ENCODE measurements at places on chromosomes 11 and 22. TPM values are rescaled to one million over a fixed set of nuclear protein-coding genes. Genes with fewer than 3 reads are reported as not detected.

Gene TRIM6
- total RNA-seq = 2.1 TPM

Gene ESAM
- total RNA-seq = 22.0 TPM

Gene RPS13
- total RNA-seq = 703 TPM

Gene DCHS1
- total RNA-seq = 25.1 TPM

Gene FBLN1
- 427 TPM for total RNA-seq

Gene SLC37A2
- total RNA-seq = 7.8 TPM

Gene PHOX2A
- total RNA-seq = 0.14 TPM

Gene FLRT1
- total RNA-seq = 3.8 TPM

Gene APOL3
- total RNA-seq = 20.9 TPM

Gene RFPL1
- not detected for total RNA-seq

Gene ANKRD49
- total RNA-seq = 14.5 TPM

Gene PRODH
- total RNA-seq = 5.8 TPM

Gene HPS5
- total RNA-seq = 13.5 TPM
